Fibroblast of lung (primary cell): ENCODE measurements at places on chromosomes 13 and 19. TPM values are rescaled to one million over a fixed set of nuclear protein-coding genes. Genes with fewer than 3 reads are reported as not detected.

PEX11G gene
- total RNA-seq = 3.8 and 3.9 TPM in 2 replicates

KIRREL2 gene
- under 0.01 TPM in 1 of 2 replicates, not detected in the other for total RNA-seq

CEACAM8 gene
- total RNA-seq = not detected in 2 replicates

PSG7 gene
- total RNA-seq = not detected in 2 replicates

DNA sequence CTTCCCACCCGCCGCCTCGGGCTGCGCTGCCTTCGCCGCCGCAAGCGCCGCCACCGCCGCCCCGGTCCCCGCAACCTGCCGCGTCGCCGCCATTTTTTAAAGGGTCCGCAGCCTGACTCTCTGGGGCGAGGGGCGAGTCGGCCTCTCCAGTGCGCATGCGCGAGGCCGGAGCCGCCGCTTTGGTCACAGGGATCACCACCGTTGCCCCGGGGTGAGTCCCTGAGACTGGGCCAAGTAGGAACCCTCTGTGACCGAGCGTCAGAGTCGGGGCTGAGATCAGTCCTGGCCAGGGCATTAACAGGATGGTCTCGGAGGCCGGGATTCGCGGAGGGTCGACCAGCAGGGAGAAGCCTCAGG lies 42.6 kb downstream of the ZNF146 start:
- H3K27me3 ChIP-seq = no peaks in the 10 kb centered on the region
- H3K27ac ChIP-seq = no peak overlapping the region
- no peaks in the 10 kb centered on the region for H3K4me1 ChIP-seq
- peak overlapping the region; percentile 51 for H3K4me3 ChIP-seq

GRCh38 chr19:28403690-28404089 lies 809.3 kb downstream of the UQCRFS1 start:
- H3K27me3 ChIP-seq = no peaks in the 10 kb centered on the region
- H3K36me3 ChIP-seq = no peaks in the 10 kb centered on the region
- no peaks in the 10 kb centered on the region for H3K4me1 ChIP-seq
- H3K4me3 ChIP-seq = no peak overlapping the region
- no peak overlapping the region for H3K27ac ChIP-seq

- H3K4me1 ChIP-seq = peaks cover 3% of the 10 kb centered on the region
- H3K4me3 ChIP-seq = no peak overlapping the region
- peak; percentile 57 for DNase-seq
- H3K27ac ChIP-seq = no peak overlapping the region
- no peaks in the 10 kb centered on the region for H3K27me3 ChIP-seq
Measured at GRCh38 chr19:10690341-10690781, 10.9 kb upstream of the QTRT1 start.
